ENCODE measurements at places on chromosomes 2 and 18.

DNA sequence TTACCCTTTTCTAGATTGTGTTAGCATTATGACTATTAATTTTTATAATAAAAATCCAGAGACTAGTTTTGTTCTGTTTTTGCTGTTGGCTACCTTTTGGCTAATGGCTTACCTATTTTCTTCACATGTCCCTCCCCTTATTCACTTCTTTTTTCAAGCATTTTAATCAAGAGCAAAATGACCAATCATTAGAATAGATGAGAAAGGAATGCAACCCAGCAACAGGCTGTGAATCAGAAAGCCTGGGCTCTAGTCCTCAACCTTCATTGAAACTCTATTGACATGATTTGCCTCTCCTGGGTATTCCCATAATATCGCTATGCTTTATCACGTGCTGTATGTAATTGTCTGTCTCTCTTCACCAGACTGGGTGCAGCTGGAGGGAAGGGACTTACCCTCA lies 370.1 kb downstream of the IRS1 start:
- no peak for DNase-seq

DNA sequence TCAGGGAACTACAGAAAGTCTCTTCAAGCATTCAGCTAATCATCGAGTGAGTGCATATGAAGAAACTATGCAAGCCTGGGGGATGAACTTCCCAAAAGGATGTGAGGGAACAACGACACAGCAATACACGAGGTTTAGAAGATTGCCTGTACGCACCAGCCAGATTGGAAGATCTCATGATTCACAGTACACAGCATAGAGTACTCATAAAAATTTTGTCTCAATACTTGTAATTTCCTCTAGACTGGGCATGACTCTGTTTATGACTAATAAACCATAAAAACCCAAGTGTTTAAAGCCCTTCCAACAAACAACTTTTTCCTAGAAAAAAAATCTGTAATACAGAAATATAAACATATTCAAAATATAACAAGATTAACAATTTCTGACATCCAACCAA lies 279.7 kb downstream of the KCNJ3 start:
- DNase-seq = no peak

GRCh38 chr2:235105821-235106359 lies 154.1 kb downstream of the SH3BP4 start:
- peak; percentile 20 for DNase-seq

DNA sequence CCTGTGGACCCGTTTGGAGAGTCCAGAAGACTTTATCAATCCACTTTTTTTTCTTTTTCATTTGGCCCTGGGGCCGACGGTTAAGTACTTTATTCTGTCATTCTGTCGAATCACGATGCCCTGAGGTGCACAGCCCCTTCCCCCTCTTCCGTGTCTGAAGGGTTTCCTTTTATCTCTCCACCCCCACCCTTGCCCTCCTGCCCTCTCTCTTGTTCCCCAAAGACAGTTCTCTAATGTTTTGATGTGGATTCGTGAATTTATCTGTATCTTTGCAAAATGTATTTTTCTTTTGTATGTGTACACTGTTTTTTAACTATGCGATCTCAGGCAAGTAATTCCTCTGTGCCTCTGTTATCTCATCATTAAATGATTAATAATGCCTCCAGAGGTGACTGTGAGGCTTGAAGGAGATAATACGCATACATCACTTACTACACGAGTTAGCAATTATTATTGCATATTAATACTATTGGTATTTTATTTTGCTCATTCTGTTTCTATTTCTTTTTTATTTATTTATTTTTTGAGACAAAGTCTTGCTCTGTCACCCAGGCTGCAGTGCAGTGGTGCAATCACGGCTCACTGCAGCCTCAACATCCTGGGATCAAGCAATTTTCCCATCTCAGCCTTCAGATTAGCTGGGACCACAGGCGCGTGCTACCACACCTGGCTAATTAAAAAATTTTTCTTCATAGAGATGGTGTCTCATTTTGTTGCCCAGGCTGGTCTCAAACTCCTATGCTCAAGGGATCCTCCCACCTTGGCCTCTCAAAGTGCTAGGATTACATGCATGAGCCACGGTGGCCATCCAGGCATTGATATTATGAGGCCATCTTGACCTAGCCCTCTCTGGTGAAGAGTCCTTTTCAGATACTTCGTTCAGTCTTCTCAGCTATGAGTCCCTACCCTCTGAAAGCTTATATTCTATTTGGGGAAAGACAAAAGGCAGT lies 1.4 kb upstream of the CASP8 start:
- DNase-seq = no peak

DNA sequence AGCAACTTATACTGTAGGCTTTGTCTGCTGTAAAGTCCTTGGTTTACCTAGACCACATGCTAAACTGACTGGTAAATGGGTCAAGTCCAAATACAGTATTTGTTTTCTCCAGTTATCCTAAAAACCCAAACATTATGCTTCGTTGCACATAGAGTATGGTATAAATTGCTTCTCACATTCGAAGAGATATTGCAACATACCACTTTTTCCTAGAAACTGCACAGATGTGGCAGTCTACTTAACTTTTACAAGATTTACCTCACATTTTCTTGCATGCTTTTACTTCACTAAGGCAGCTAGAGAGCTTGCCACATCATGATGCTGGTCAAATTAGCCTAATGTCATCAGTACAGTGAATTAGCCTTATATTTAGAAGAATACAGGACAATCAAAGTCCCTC lies 66.0 kb upstream of the SCN7A start:
- no peak for DNase-seq

DNA sequence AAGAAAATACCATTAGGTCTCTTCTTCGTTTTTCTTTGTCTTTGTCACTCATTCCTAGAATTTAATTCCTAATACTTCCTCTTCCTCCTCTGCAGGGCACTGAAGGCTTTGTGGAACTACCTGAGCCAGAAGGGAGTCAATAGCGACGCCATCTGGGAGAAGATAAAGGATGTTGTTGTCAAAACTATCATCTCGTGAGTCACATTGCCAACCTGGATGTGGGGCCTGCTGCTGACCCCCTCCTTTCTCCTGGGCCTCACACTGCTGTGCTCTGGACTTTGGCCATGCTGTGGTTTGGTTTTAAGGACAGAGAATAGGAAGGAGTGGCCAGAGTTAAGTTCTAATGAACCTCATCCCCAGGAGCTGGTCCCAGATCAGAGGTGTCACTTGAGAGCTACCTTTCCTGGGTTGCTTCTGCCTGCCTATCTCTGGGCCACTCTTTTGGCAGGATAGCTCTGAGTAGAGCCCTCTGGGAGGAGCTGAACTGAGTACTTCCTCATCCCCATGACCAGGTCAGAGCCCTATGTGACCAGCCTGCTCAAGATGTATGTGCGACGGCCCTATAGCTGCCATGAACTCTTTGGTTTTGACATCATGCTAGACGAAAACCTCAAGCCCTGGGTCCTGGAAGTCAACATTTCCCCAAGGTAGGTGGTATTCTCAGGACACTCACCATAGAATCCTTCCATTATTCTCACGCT lies 33.1 kb upstream of the CYP27A1 start:
- DNase-seq = no peak

DNA sequence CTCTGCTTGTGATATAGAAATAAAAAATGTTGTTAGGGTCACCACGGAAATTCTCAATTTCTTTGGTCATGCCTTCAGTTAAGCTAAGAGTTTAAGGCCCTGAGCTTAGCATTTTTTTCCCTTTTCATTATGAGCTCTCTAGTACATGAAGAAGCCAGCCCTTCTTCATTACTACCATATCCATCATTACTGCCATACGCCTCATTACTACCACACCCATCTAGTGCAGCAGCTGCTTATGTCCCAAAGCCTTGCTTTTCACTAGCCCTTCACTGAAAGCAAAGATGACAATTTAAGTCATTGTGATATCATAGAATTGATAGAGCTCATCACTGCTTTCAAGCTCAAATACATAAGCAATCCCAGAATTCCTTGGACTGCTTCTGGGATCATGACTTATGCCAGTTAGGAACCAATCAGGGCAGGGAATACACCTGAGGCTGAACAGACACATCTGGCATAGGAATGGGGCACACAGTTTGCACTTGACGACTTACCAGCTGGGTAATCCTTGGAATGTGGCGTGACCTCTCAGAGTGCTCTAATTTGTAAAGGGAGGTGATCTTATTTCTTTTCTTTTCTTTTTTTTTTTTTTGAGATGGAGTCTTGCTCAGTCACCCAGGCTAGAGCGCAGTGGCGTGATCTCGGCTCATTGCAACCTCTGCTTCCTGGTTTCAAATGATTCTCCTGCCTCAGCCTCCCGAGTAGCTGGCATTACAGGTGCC lies 40.3 kb downstream of the SOWAHC start:
- DNase-seq = no peak

DNA sequence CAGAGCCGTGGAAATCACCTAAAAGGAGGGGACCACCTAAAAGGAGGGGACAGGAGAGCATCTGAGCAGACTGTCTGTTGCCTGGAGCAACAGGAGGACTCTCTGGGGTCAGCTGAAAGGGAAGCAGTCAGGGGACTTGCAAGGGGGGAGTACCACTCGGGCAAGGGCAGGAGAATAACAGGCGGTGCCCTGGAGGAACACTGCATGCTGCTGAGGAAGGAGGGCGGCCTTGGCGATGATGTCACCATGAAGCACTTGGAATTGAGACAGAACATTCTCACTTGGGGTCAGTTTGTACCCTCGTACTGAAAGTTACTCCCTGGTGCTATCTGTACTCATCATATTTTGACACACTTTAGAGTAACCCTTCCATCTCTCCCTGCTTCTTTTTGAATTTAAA lies 18.4 kb downstream of the SIX3 start:
- DNase-seq = no peak

DNA sequence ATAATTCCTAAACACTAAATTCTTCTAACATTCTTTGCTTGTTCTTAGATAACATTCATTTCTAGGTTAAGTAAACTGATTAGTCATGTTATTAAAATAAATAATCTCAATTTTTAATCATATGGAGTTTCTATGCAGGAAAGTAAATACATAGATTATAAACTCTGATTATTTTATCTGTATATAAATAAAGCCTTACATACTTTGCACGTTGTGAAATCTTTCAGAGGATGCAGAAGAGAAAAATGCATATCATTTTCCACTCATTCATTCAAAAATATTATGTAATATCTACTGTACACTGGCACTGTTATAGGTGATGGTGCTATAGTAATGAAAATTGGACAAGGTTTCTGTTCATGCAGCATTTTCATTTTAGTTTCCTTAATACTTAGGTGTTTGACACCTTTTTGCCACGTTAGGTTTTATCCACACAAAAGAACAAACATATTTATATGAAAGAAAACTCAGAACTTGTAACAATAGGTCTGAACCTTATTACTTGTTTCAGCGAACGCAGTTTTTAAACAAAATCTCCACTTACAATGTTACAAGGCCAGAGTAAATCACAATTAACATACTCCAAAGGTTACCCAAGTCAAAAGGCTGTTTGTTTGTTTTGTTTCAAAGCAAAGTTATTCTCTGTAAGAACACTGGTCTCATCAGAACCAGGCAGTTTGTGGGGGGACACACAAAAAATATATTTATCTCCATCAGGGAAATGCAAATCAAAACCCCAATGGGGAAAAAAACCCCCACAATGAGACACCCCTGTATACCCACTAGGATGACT lies 27.4 kb downstream of the ADAM17 start:
- peak; percentile 15 for DNase-seq

DNA sequence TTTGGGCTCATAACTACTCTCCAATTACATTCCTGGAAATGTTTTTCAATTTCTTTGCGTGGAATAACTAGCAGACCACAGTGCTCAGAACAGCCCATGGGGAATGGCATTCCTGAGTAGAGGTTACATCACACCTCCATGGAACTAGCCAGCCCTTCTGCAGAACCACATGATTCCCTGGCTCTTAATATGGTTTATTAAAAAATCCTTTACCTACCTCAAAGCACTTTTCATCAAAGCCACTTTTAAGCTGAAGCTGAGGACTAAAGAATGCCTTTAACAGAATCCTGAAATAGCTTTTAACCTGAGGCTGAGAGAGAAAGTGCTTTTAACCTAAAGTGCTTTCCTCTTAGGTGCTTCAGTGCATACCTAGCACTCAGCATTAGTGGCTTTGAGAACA lies 376.3 kb downstream of the ARHGAP15 start:
- DNase-seq = peak; percentile 31

DNA sequence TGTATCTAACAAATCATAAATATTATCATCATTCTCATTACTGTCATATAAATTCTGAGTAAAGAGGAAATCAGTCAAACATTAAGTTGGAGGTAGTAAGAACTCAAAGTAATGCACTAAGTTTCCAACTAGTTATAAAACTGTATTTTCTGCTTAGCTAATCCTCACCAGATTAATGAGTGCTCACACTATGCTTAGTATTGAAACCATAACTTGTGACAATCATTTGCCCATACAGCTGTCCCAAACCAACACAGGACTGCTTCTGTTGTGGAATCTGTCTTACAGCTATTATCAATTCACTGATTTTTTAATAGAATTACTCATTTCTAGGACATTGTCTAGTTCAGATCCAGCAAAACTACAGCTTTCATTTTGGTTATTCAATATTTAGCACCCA lies 41.5 kb upstream of the TANK start:
- no peak for DNase-seq

- DNase-seq = peak; percentile 13
Observed at GRCh38 chr2:205148755-205149154, 533.5 kb upstream of the NRP2 start.

GRCh38 chr2:205835923-205836322 lies 153.6 kb downstream of the NRP2 start:
- no peak for DNase-seq

- DNase-seq = no peak
Observed at GRCh38 chr2:16958266-16958665, 292.6 kb upstream of the CYRIA start.

DNA sequence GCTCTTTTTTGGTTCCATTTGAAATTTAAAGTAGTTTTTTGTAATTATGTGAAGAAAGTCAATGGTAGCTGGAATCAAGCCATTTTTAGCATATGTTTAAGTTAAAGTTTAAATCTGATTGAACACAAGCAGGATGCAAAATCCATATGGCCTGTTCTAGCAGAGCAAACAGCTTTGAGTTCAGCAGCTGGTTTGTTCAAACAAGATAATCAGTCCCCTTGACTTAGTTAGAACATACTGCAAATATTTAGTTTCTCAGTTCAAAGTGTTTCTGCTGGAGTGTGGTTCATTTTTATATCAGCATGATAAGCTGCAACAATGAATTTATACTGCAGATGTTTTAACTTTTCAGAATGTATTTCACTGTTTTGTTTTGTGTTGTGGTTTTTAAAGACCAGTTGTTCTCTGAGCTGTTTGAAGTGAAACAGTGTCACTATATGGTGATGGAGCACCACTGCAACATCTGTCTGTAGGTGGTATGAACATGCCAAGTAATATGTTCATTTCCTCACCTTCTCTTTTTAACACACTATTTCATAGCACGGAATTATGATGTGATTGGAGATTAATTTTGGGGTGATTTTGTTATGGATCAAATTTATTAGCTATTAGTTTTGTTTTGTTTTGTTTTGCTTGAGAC lies 125.3 kb downstream of the COL4A4 start:
- no peak for DNase-seq

All from fibroblast of skin of back (primary cell).